Kidney (tissue), 22 donors: ENCODE measurements at places on chromosomes 16 and 17. TPM values are rescaled to one million over a fixed set of nuclear protein-coding genes. Genes with fewer than 3 reads are reported as not detected.

DNA sequence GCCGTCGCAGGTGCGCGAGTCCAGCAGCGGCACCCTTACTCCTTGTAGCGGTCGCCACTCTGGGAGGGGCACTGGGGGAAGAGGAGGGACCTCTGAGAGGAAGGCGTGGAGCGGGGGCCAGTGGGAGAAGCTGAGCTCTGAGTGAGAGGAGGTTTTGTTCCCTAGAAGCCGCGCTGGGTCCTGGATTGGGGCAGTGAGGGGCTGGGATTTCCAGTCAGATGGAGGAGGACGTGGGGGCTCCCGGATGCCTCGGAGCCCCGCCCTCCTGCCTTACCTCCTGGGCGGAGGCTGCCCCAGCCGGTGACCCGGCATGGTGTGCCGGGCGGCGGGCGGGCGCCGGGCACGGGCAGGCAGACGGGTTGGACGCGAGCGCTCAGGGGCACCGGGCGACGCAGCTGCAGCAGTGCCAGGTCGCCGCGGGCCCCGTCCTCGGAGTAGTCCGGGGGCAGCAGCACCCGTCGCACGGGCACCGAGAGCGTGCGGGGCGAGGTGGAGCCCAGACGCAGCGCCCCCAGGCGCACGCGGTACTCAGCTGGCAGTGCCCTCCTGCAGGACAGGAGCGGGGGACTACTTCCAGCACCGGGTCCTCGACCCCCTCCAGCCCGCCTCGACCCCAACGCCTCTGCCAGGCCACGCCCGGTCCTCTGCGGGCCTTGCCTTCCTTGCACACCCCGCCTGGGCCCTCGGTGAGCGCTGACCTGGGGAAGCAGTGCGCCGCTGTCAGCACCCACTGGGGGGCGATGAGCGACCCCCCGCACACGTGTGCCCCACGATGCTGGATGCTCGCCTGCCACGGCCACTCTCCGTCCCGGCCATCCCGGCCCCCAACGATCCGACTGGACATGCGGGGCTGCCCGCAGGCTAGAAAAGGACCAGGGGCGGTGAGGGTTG is 2.0 kb downstream of the PRSS33 start:
- DNase-seq, result peak; percentile 56

DNA sequence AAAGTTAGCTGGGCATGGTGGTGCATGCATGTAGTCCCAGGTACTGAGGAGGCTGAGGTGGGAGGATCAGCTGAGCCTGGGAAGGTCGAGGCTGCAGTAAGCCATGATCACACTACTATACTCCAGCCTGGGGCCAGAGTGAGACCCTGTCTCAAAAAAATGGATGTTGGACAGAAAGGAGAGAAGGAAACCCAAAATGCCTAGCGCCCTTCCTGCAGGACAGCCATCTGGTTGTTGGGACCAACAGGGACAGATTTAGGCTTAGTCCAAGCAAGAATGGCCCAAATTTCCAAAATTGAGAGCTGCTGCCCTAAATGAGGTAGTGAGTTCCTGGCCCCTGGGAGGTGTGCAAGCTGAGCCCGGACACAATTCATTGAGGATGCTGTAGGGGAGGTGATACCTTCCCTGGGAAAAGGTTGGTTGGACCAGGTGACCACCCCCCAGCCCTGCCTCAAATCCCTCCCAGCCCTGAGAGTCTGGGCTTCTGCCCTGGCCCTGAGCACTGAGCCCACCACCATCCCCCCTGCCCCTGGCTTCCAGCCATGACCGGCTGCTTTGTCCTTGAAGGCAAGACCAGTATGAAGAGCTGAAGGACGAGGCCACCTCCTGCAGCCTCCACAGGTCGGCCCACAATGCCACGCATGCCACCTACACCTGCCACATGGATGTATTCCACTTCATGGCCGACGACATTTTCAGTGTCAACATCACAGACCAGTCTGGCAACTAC is 35.1 kb downstream of the IL21R start:
- DNase-seq, result no peak

SERPINF2 gene
- 30.6 TPM for total RNA-seq

KRTAP2-3 gene
- 0.28 TPM for total RNA-seq

DNA sequence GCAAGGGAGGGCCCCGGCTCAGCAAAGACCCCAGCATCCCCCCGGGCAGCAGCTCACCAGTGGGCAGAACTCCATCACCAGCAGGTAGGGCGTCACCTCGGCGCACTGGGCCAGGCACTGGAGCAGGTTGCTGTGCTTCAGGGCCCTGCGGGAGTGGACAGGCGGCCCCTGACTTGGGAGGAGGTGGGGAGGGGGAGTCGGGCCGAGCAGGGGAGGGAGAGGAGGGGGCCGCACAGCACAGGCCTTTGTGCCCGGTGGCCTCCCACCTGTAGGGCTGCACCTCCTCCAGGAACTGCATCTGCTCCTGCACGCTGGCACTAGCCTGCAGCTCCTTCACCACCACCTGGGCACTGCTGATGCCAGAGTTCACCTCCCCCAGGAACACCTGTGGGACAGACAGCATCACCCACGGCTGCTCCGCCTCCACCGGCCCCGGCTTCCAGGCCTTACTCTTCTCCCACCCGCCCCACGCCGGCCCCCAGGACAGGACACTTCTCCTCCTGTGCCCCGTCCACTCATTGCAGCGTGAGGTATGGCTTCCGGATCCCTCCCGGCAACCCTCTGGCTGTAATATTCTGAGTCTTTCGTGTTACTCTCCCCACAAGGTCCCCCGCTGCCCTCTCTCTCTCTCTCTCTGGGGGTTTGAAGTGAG is 37.7 kb upstream of the PVALEF start:
- no peak for DNase-seq

NFAT5 gene
- total RNA-seq, result 83.7 TPM

GRCh38 chr17:47980541-47980940 is 9.6 kb downstream of the CDK5RAP3 start:
- no peak for DNase-seq

DNA sequence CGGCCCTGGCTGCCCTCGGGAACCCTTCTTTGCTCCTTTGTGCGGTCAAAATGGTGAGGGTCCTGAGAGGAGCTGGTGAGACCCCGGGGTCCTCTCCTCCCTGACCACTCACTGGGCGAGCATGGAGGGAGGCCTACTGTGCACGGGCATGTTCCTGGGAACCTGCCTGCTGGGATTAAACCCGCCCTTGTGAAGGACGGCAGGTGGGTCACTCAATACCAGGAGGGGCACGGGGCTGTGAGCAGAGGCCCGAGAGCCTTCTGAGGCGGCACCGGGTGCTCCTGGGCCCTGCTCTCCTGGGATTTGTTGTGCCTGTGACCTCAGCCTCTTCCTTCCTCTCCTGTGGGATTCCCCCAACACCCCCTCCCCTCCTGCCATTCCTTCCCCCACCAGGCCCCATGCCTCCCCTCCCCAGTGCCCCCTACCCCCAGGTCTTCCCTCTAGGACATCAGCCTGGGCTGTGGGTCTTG is 19.7 kb downstream of the METRNL start:
- DNase-seq, result no peak

DNA sequence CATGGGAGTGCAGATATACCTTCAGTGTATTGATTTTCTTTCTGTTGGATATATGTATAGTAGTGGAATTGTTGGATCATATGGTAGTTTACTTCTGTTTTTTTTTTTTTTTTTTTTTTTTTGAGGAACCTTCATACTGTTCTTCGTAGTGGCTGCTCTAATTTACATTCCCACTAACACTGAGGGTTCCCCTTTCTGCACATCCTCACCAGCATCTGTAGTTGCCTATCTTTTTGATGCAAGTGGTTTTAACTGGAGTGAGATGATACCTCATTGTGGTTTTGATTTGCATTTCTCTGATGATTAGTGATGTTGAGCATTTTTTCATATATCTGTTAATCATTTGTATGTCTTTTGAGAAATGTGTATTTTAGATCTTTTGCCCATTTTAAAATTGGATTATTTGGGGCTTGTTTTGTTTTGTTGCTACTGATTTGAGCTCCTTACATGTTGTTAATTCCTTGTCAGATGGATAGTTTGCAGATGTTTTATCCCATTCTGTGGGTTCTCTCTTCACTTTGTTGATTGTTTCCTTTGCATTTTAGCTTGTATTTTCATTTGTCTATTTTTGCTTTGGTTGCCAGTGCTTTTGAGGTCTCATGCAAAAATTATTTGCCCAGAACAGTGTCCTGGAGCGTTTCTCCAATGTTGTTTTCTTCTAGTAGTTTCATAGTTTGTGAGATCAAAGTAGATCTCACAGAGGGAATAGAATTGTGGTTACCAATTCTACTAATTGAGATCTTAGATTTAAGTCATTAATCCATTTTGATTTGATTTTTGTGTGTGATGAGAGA is 25.0 kb upstream of the BCAS3 start:
- no peak for DNase-seq

ALOX15B gene
- 8.0 TPM for total RNA-seq

SPN gene
- 8.8 TPM for total RNA-seq

AGRP gene
- total RNA-seq, result not detected

DNA sequence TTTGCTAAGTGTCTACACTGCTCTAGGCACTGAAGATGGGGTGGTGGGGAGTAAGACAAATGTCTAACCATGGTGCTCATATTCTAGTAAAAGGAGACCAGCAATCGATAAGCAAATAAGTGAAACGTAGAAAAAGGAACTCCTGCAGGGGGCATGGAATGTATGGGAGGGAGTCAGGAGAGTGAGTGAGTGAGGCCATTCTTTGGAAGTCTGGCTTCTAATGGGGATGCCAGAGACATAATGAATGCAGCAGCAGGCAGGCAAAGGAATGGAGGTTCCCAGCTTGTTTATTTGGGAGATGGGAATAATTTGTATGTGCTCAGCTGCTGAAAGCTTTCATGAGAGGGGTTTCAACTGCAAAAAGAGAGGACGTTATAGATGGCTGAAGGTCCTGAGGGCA is 216.4 kb upstream of the DYNLRB2 start:
- DNase-seq, result no peak

DNA sequence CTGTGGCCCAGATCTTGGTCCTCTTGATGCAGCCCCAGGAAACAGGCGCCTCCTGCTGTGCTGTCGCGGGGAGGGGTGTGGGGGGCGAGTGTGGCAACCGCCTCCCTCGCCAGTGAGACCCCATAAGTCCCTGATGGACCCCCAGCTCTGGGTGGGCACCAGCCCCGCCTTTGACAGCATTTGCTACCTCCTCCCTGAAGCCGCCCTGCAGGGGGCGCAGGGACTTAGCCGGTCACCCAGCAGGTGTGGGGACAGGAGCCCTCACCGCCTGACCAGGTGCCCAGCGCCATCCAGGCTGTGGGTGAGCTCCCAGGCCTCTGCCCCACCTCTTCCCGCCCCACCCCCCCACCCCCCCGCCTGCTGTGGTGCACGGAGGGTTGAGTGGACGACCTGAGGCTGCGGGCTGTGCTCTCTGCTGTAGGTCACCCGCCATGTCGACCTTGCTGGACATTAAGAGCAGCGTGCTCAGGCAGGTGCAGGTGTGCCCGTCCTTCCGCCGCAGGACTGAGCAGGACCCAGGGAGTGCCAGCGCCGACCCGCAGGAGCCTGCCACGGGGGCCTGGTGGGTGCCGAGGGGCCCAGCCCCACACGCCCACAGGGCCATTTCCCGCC is 4.8 kb downstream of the BAIAP3 start:
- peak; percentile 75 for DNase-seq

SLC6A4 gene
- 0.94 TPM for total RNA-seq

- DNase-seq, result no peak
Observed at GRCh38 chr16:88939972-88940861, 36.8 kb downstream of the CBFA2T3 start.

- no peak for DNase-seq
Observed at GRCh38 chr16:30615358-30616091, 5.3 kb upstream of the ZNF689 start.

OTOP3 gene
- total RNA-seq, result not detected

- no peak for DNase-seq
Observed at GRCh38 chr16:77777745-77778144, 10.6 kb upstream of the VAT1L start.

GRCh38 chr16:70795296-70795912 is 5.6 kb downstream of the VAC14 start:
- DNase-seq, result no peak

CCL1 gene
- not detected for total RNA-seq

DNA sequence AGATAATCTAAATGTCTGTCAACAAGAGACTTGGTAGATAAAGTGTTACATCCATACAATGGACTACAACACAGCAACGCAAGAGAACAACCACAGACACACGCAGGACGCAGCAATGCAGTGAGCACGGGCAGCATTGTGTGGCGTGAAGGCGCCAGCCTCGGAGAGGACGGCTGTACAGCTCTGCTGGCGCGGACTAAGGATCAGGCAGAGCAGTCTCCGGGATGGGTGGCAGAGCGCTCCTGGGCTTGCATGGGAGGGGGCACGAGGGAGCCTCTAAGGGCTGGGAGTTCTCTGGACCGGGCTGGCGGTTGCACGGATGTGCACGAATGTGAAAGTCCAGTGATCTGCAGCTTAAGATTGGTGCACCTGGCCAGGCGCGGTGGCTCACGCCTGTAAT is 34.5 kb downstream of the ACTG1 start:
- no peak for DNase-seq

TPSD1 gene
- total RNA-seq, result 7.9 TPM

TRPV3 gene
- total RNA-seq, result 1.2 TPM

DNA sequence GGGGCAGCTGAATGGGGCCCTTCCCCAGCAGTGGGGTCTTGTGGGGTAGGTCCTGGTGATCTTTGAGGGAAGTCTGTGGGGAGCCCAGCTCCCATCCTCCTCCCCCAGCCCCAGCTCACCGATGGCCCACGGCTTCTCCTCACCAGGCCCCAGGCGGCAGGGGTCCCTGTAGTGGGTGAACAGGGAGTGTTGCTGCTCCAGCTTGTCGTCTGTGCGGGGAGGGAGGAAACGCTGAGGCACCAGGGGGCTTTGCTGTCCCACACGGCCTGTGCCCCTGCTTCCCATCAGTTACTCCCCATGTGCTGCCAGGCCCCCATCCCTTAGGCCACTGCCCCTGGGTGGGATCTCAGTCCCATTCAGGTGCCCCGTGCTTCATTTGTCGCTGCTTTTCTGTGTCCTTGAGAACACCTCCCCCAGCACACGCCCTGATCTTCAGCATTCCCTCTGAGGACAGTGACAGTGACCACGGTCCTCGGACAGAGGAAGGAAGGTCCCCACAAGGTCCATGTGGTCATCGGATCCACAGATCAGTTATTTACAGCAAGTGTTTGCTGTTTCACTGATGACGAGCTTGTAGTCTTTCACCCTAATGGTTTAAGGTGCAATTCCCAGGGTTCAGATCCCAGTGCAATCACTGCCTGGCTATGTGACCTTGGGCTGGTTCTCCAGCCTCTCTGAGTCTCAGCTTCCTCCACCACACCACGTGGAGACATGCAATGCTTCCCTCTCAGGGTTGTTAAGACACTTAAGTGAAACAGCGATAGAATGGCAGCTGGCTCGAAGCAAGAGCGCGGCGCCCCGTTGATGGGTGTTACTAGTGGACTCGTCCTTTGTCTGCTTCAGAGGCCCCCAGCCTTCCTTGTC is 53.1 kb downstream of the PRMT7 start:
- no peak for DNase-seq

ASGR2 gene
- total RNA-seq, result 1.2 TPM

GRCh38 chr16:47045459-47045858 is 72.0 kb upstream of the DNAJA2 start:
- no peak for DNase-seq

GRCh38 chr17:15340966-15341365 is 431 bp downstream of the TEKT3 start:
- peak; percentile 44 for DNase-seq

TMEM106A gene
- total RNA-seq, result 18.1 TPM

GRCh38 chr16:5753381-5753780 is 655.8 kb upstream of the EEF2KMT start:
- no peak for DNase-seq

- DNase-seq, result no peak
Observed at GRCh38 chr17:59641799-59642484, 22.2 kb downstream of the CLTC start.
